ENCODE measurements at places on chromosomes 12 and 14. TPM values are rescaled to one million over a fixed set of nuclear protein-coding genes. Genes with fewer than 3 reads are reported as not detected.

Gene ZCRB1
- total RNA-seq: 113 TPM

- DNase-seq: peak; percentile 79
- no peak overlapping the region for H3K4me3 ChIP-seq
- no peak overlapping the region for H3K27ac ChIP-seq
- H3K27me3 ChIP-seq: no peaks in the 10 kb centered on the region
- H3K4me1 ChIP-seq: peaks cover 53% of the 10 kb centered on the region
Observed at GRCh38 chr14:92613008-92613658, 99.6 kb downstream of the RIN3 start.

- no peaks in the 10 kb centered on the region for H3K4me1 ChIP-seq
- DNase-seq: no peak
- H3K36me3 ChIP-seq: no peaks in the 10 kb centered on the region
- H3K27me3 ChIP-seq: no peaks in the 10 kb centered on the region
- H3K27ac ChIP-seq: no peak overlapping the region
- H3K4me3 ChIP-seq: no peak overlapping the region
Observed at GRCh38 chr14:86766469-86766868, 1226.5 kb downstream of the GALC start.

Gene KRT75
- total RNA-seq: not detected

Gene FICD
- 4.0 TPM for total RNA-seq

Gene CATSPERB
- total RNA-seq: 2.3 TPM

Gene CAPZA3
- total RNA-seq: not detected

DNA sequence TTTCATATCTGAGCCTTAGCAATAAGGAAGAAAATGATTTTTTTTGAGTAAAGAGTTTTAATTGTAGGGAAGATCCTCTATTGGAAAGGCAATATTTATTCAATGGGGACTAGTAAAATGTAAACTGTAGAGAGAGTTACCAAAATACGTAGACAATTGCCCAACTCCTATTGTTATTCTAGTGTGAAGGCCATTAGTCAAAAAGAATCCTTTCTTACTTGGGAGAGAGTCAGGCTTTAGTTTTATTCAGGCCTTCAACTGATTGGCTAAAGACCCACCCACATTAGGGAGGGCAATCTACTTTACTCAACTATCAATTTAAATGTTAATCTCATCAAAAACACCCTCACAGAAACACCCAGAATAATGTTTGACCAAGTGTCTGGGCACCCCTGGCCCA lies 485.8 kb upstream of the ATXN7L3B start:
- H3K4me1 ChIP-seq: no peaks in the 10 kb centered on the region
- H3K27me3 ChIP-seq: no peaks in the 10 kb centered on the region
- H3K36me3 ChIP-seq: no peaks in the 10 kb centered on the region
- no peak overlapping the region for H3K27ac ChIP-seq

DNA sequence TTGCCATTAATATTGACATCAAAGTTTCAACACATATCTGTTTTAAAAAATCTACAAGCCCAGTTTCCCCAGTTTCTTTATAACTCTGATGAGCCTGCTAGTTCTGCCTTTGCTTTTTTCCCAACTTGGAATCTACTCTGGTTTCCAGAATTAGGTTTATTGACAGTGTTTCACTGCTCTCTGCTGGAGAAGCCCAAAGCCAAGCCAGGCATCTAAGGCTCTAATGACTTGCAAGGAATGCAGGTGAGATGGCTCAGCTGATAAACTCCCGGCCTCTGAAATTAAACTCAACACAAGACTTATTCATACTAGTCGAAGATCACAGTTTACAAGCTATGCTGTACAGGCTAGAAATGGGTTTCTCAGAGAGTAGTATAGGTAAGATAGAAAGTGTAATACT lies 54.3 kb downstream of the HMGA2 start:
- no peaks in the 10 kb centered on the region for H3K4me1 ChIP-seq
- H3K27me3 ChIP-seq: peaks cover 36% of the 10 kb centered on the region
- no peak overlapping the region for H3K4me3 ChIP-seq

Gene CCDC38
- total RNA-seq: 0.34 TPM

- H3K27ac ChIP-seq: no peak overlapping the region
- no peaks in the 10 kb centered on the region for H3K36me3 ChIP-seq
- no peak for DNase-seq
- H3K4me1 ChIP-seq: peaks cover 7% of the 10 kb centered on the region
- H3K4me3 ChIP-seq: no peak overlapping the region
Observed at GRCh38 chr12:89538897-89539296, 13.1 kb upstream of the POC1B start.

- no peaks in the 10 kb centered on the region for H3K36me3 ChIP-seq
- H3K4me3 ChIP-seq: no peak overlapping the region
- no peak for DNase-seq
- H3K27ac ChIP-seq: no peak overlapping the region
- H3K27me3 ChIP-seq: peaks cover under 1% of the 10 kb centered on the region
Observed at GRCh38 chr14:58782011-58782410, 144.2 kb downstream of the DACT1 start.

GRCh38 chr12:93144109-93144508 lies 215.0 kb upstream of the EEA1 start:
- peaks cover 8% of the 10 kb centered on the region for H3K27me3 ChIP-seq
- H3K36me3 ChIP-seq: no peaks in the 10 kb centered on the region
- H3K27ac ChIP-seq: no peak overlapping the region
- no peak overlapping the region for H3K4me3 ChIP-seq

- no peak overlapping the region for H3K27ac ChIP-seq
- H3K4me3 ChIP-seq: no peak overlapping the region
- peaks cover 10% of the 10 kb centered on the region for H3K4me1 ChIP-seq
- peaks cover 26% of the 10 kb centered on the region for H3K27me3 ChIP-seq
- H3K36me3 ChIP-seq: no peaks in the 10 kb centered on the region
Observed at GRCh38 chr12:131218923-131219669, 265.4 kb downstream of the ADGRD1 start.

Gene RNF212B
- total RNA-seq: not detected

Gene ARHGEF25
- total RNA-seq: 5.3 TPM

DNA sequence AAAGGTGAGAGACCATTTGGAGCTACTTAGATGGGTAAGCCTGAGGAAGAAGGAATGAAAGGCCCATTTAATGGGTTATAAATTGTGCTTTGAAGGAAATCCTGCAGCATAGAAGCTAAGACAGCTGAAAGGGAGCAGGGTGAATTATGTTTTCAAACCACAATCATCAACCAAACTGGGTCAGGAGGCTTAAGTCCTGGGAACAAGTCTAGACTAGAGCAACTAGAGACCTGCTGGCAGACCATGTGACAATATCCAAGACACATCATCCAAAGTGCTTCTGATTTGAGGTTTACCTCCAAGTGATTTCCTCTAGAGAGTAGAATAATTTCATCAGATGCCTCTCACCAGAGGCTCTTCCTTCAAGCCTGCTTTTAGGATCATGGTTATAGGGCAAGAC lies 53.7 kb downstream of the MAP3K9 start:
- H3K4me1 ChIP-seq: no peaks in the 10 kb centered on the region
- H3K27ac ChIP-seq: no peak overlapping the region
- H3K27me3 ChIP-seq: no peaks in the 10 kb centered on the region

GRCh38 chr14:100726550-100727085 lies at the start of gene DLK1:
Gene DLK1, plus strand, starts transcription at chr14:100726892. Its CDS starts 177 bp downstream, at chr14:100727069.
- no peaks in the 10 kb centered on the region for H3K4me1 ChIP-seq
- H3K4me3 ChIP-seq: no peak within 1 kb of the TSS
- DNase-seq: no peak
- H3K27me3 ChIP-seq: peaks cover 34% of the 10 kb centered on the region
- no peak within 1 kb of the TSS for H3K27ac ChIP-seq

Gene PABPN1
- 189 TPM for total RNA-seq

GRCh38 chr14:94376976-94377865 lies 11.2 kb downstream of the SERPINA1 start:
- peaks cover 26% of the 10 kb centered on the region for H3K4me1 ChIP-seq
- H3K36me3 ChIP-seq: no peaks in the 10 kb centered on the region
- no peak overlapping the region for H3K4me3 ChIP-seq

GRCh38 chr14:30996892-30997659 lies 28.4 kb upstream of the AP4S1 start:
- no peak overlapping the region for H3K4me3 ChIP-seq
- H3K27me3 ChIP-seq: no peaks in the 10 kb centered on the region
- H3K27ac ChIP-seq: no peak overlapping the region
- H3K36me3 ChIP-seq: peaks cover 12% of the 10 kb centered on the region
- H3K4me1 ChIP-seq: peaks cover 54% of the 10 kb centered on the region

Gene PLEKHD1
- total RNA-seq: 0.12 TPM

Gene EIF2S3B
- 1.2 TPM for total RNA-seq

DNA sequence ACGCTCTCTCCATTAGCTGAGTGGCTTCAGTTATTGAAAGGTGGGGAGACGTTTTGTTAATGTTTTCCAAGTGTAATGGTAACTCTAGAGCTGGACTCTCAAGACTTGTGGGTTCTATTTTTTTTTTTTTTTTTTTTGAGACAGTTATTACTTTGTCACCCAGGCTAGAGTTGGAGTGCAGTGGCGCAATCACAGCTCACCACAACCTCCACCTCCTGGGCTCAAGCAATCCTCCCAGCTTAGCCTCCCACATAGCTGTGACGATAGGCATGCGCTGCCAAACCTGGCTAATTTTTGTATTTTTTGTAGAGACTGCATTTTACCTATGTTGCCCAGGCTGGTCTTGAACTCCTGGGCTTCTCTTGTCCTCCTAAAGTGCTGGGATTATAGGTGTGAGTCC lies 26.2 kb downstream of the ATF1 start:
- H3K4me1 ChIP-seq: peaks cover 11% of the 10 kb centered on the region
- H3K4me3 ChIP-seq: no peak overlapping the region
- H3K27me3 ChIP-seq: no peaks in the 10 kb centered on the region
- no peak overlapping the region for H3K27ac ChIP-seq
- H3K36me3 ChIP-seq: peaks cover 11% of the 10 kb centered on the region

DNA sequence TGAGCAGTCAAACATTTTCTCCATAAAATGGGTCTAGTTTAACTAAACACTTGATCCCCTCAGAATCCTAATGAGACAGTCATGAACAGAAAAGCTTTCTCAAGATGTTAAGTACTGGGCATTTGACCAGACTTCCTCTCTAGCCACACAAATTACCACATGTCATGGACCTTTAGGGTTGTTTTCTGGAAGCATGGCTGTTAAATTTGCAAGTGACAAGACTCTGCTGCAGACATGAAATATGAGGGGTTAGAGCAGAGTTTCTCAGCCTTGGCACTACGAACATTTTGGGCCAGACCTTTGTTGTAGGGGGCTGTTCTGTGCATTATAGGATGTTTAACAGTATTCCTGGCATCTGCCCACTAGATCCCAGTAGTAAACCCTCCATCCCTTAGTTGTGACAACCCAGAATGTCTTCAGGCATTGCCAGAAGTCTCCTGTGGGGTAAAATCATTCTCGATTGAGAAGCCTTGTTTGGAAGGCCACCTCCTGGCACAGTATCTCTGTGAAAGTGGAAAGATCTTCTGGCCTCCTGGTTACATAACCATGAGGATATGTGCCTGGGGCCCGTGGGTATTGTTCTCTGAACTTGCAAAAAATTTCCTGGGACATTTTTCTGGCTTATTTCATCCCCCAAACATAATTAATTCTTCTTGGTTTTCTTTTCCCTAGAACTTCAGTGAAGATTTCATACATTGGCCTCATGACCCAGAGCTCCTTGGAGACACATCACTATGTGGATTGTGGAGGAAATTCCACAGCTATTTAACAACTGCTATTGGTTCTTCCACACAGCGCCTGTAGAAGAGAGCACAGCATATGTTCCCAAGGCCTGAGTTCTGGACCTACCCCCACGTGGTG lies 4.3 kb downstream of the TMEM106C start:
- peaks cover 2% of the 10 kb centered on the region for H3K27me3 ChIP-seq
- peaks cover 30% of the 10 kb centered on the region for H3K4me1 ChIP-seq
- no peak for DNase-seq
- H3K27ac ChIP-seq: no peak overlapping the region

DNA sequence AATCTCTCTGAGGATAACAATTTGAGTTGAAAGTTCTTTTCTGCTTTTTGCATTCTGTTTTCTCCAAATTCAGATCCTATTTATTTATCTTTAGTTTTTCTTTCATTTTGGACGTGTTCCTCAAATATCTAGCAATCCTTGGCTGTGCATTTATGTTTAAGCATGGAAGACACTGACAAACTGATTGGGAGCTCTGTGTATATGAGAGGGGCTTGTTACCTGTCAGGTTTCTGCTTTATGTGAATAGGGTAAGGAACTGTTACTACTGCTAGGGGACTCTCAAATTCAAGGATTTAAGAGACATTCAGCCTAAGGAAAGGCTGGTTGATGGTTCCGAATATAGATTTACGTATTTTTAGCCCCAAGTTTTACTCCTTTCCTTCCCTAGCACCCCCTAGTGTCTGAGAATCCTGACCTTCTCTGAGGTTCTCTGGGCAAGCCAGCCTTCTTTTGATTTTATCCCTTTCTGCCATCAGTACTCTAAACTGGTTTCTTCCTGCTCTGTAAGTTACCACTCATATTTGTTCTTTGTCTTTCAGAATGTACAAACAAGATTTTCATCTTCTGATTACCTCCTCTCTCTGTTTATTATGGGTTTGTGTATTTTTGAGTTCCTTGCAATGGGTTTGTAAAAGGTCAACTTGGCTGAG lies 30.5 kb downstream of the YLPM1 start:
- peak overlapping the region; percentile 92 for H3K4me3 ChIP-seq
- peaks cover 6% of the 10 kb centered on the region for H3K36me3 ChIP-seq
- no peak for DNase-seq
- peak overlapping the region; percentile 98 for H3K27ac ChIP-seq
- H3K27me3 ChIP-seq: no peaks in the 10 kb centered on the region

- no peaks in the 10 kb centered on the region for H3K36me3 ChIP-seq
- H3K27ac ChIP-seq: no peak overlapping the region
- H3K27me3 ChIP-seq: no peaks in the 10 kb centered on the region
- H3K4me3 ChIP-seq: no peak overlapping the region
Observed at GRCh38 chr12:28767836-28768348, 381.2 kb upstream of the FAR2 start.

Gene LRFN5
- not detected for total RNA-seq

Gene FBXW8
- 10.4 TPM for total RNA-seq

Gene VWF
- 0.02 TPM for total RNA-seq

DNA sequence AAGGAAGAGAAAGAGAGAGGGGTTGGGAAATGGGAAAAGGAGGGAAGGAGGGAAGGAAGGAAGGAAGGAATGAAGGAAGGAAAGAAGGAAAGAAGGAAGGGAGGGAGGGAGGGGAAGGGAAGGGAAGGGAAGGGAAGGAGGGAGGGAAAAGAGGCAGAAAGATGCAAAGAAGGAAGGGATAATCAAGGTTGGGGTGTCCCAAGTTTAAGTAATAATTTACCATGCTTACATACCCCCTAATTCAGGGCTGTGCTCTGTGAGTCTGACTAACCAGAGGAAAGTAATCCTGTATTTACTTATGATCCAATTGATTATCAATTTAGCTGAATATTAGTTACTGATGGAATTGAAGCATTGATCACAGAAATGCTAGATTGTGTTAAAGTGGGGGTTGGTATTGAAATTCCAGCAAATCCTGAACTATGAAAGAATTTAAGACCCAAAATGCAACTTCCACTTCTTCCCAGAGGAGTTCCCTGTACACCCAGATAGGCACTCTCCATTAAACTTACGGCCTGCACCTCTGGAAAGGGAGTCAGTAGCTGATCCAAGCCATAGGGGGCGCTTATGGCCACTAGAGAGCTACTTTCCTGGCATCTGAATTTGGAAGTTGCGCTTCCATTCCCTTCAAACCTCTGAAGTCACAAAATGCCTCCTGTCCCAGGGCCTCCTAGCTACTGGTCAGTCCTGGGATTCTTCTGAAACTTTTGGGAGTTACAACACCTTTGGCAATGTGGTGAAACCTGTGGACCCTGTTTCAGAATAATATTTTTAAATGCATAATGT lies 162.7 kb upstream of the PWP1 start:
- peaks cover 4% of the 10 kb centered on the region for H3K36me3 ChIP-seq
- no peaks in the 10 kb centered on the region for H3K4me1 ChIP-seq
- H3K27me3 ChIP-seq: no peaks in the 10 kb centered on the region

- H3K27me3 ChIP-seq: no peaks in the 10 kb centered on the region
- H3K4me1 ChIP-seq: no peaks in the 10 kb centered on the region
- no peak overlapping the region for H3K27ac ChIP-seq
- DNase-seq: no peak
Observed at GRCh38 chr12:90683871-90684270, 271.1 kb downstream of the CCER1 start.

GRCh38 chr12:62694116-62694515 lies 227.5 kb downstream of the MON2 start:
- no peak overlapping the region for H3K4me3 ChIP-seq
- DNase-seq: no peak
- H3K27ac ChIP-seq: no peak overlapping the region
- peaks cover 7% of the 10 kb centered on the region for H3K27me3 ChIP-seq

Measured in activated T-cell treated with anti-CD3 and anti-CD28 coated beads, Interleukin-2, amount 50 U/mL, for 72 hours (primary cell).